Subcutaneous preadipocyte (primary cell): ENCODE measurements at places on chromosomes 7 and 10. TPM values are rescaled to one million over a fixed set of nuclear protein-coding genes. Genes with fewer than 3 reads are reported as not detected.

CALHM3 gene
- total RNA-seq: 0.39 and 1.1 TPM in 2 replicates

POM121L12 gene
- not detected in 2 replicates for total RNA-seq

STK17A gene
- total RNA-seq: 40.4 and 57.9 TPM in 2 replicates

MSS51 gene
- 1.5 and 2.5 TPM in 2 replicates for total RNA-seq

CFAP43 gene
- under 0.01 and 0.39 TPM in 2 replicates for total RNA-seq

RADIL gene
- 2.7 and 2.9 TPM in 2 replicates for total RNA-seq

REEP3 gene
- total RNA-seq: 49.6 and 51.2 TPM in 2 replicates

MMP21 gene
- 0.20 TPM in 1 of 2 replicates, not detected in the other for total RNA-seq

NUTM2A gene
- total RNA-seq: 0.20 and 0.37 TPM in 2 replicates

HOGA1 gene
- 2.5 and 2.6 TPM in 2 replicates for total RNA-seq

VAX1 gene
- total RNA-seq: not detected in 2 replicates
